ENCODE measurements at places on chromosomes 16 and 17.

GRCh38 chr16:55824473-55825000, 8.4 kb downstream of the CES1 start:
- no peak for DNase-seq

- no peak for DNase-seq
Observed at GRCh38 chr16:65697065-65697464, 575.2 kb upstream of the CDH11 start.

GRCh38 chr17:42016411-42016831, 818 bp downstream of the DNAJC7 start:
- DNase-seq, result no peak

- DNase-seq, result no peak
Observed at GRCh38 chr16:46721885-46722284, 26.3 kb downstream of the MYLK3 start.

- DNase-seq, result no peak
Observed at GRCh38 chr17:64315032-64315490, 52.0 kb upstream of the TEX2 start.

DNA sequence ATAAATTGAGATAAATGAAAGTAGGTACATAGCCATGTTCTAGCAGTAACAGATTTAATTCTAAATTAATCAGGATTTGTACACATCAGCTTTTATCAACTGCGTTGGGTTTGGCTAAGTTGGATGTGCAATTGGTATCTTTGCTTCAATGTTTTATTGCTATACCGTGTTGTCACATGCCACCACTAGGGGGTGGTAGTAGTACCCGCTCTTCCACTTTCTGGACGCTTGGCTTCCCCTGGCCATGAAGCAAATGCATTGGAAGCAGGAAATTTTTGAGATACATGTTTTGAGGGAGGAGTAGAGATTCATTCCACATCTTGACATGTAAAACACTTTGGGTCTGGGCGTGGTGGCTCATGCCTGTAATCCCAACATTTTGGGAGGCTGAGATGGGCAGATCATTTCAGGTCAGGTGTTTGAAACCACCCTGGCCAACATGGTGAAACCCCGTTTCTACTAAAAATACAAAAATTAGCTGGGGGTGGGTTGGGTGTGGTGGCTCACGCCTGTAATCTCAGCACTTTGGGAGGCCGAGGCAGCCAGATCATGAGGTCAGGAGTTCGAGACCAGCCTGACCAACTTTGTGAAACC, 58.6 kb downstream of the EMP2 start:
- DNase-seq, result peak; percentile 70

DNA sequence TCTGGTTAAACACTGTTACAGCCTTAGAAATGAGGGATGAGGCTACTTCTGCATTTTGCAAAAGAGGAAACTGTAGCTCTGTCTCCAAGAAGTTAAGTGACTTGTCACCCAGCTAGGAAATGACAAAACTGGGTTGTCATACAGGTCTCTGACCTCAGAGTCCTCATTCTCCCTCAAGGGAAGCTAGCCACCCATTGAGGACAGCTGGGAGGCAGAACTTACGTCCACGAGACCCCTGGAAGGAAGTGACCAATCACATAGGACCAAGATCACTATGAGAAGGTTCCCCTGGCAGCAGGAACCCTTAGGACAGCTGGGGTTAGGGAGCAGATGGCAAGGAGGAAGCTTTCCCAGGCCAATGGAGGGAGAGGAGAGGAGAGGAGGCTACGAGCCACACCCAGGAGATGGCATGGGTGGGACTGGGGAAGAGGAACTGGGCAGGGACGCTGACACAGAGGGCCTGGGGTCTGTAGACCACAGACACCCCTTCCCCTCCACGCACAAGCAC, 11.2 kb downstream of the METTL22 start:
- peak; percentile 92 for DNase-seq

- DNase-seq, result no peak
Observed at GRCh38 chr17:33689725-33690124, 396.6 kb upstream of the ASIC2 start.

DNA sequence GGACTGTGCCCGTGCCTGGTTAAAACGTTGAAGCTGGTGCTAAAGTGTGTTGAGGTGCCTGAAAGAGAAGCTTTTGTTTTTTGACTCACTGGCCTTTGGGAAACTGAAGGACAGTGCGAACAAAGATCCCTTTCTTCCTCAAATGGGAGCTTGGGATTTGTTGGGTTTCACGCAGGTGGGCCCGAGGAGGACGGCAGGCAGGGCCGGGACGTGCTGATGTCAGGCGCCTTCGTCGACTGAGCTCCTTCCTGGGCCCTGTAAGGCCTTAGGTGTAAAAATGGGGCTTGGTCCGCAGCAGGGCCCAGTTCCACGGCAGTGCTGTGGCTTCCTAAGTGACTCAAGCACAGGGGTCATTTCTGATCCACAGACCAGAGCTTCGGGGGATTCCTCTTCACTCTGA, 106.9 kb downstream of the BANP start:
- no peak for DNase-seq

GRCh38 chr16:69217433-69217832, 30.5 kb downstream of the SNTB2 start:
- DNase-seq, result no peak

DNA sequence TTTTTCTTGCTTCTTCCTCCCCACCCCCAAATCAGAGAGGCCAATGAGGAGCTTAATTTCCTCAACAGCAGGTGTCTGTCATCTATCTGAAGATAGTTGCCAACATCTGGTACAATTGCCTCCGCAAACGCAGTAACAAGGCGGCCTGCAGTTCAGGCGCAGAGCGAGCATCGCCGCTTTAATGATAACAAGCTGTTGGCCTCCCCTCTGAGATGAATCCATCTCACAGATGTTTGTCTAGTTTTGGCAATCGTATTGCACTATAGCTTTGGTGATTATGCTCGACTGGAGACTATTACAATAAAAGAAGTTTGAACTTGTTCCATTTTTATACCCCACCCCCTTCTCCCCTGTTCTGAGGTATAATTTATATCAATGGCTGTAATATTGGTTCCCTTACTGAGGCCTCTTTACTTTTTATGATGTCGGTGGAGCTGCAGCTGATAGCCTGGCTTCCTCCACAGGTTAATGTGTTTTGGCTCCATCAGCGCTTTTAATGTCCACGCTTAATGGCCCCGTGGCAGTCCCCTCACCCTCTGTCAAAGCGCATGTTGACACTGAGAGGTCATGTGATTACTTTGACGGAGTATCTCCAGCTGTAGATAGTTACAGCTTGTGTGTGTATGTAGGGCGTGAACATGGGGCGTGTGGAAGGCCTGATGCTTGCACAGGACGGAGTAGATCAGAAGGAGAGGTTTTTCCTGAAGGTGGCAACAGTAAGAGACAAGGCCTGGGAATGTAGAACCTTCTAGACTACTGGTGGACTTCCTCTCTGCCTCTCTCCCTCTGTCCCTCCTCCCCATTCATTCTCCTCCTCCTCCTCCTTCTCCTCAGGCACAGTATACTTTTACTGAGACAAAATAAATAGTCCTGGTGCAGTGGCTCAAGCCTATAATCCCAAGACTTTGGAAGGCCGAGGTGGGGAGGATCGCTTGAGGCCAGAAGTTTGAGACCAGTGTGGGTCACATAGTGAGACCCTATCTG, 164.7 kb downstream of the MSI2 start:
- no peak for DNase-seq

DNA sequence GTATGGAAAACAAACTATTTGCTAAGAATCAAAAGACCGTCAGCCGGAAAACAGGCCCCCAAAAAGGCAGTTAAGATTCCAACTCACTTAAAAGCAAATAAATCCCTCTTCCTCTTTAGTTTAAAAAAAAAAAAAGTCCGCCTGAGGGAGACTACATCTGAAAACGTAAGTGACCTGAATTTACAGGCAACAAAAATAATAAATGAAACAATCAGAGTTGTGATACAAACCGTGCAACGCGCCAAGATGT, 1.1 kb downstream of the KANSL1 start:
- DNase-seq, result no peak

DNA sequence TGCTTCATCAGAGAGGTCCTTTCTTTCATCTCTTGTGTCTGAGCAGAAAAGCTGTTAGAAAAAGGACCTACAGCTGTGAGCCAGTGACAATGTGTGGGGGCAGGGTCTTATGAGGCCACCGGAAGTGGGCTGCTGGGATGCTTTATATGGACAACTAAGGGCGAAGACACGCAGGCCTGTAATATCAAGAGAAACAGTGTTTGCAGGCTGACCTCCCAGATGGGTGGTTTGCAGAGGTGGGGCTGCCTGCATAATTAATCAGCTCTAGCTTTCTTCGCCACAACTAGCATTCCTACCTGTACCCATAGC, 30.4 kb upstream of the SALL1 start:
- peak; percentile 84 for DNase-seq

DNA sequence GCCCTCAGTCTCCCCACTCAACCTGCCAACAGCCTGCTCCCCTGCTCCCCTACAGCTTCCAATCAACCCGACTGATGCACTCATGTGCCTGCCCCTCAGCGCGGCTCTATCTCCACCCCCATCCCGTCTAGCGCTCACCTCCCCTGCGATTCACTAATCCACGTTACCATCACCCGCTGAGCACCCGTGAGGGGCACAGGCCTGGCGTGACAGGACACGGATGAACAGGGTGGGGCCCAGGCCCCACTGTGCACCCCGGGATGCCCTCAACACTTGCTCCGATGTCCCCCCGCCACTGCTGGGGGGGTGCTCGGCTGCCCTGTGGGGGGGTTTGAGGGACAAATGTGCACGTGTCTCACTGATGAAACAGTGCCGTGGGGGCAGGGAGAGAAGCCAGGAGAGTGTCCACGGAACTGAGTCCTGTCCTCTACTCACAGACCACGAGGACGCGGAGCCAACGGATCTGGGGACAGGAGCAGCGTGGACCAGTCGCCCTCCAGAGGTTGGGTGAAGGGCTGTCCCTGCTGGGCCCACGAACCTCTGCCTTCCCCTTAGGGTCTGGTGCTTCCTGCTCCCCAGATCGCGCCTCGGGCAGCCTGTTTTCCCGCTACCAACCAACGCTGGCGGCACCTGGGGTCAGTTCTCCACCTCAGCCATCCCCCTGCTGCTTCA, 66.7 kb downstream of the RPH3AL start:
- no peak for DNase-seq

DNA sequence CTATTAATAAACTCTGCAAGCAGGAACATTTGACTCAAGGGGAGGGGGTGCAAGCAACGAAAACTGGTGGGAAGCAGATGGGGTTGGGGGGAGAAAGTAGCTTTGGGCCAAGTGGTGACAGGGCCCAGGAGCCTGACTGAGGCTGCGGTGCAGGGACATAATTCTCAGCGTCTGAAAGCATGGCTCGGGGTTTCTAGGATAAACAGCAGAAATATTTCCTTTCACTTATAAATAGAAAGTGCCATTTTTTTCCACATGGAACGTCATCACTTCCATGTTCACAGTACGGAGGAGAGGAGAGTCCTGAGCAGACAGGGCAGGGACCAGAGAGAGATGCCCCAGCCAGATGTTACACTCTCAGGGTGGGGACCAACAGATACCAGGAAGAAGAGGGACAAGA, 197.1 kb downstream of the ZFHX3 start:
- no peak for DNase-seq

GRCh38 chr16:88030498-88030897, 79.3 kb downstream of the BANP start:
- DNase-seq, result no peak

- no peak for DNase-seq
Observed at GRCh38 chr16:89805136-89805905, 11.1 kb downstream of the FANCA start.

- DNase-seq, result peak; percentile 88
Observed at GRCh38 chr16:87076950-87077749, 240.0 kb downstream of the C16orf95 start.

DNA sequence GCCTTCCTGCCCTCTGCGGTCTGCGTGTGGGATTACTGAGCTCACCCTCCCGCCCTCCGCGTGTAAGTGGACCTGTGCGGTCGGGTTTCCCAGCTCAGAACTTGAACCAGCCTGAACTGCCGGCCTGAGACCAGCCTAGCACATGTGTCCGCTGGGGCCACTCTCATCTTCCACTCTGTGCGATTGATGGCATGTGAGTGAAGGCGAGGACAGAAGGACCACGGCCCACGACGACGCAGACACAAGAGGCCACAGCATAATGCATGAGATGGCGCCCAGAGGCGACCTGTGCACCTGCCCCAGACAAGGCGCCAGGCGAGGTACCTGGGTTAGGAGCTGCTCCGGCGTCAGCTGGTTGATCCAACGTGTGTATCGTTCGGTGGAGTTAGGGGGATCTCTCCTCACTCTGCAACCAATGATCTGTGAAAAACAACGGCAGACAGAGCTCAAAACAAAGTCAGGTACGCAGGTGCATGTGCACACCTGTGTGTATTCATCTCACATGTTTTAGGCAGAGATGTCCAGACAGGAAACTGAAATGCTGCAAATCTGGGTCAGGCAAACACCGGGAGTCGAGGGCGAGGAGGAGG, 74.5 kb upstream of the METRNL start:
- no peak for DNase-seq

DNA sequence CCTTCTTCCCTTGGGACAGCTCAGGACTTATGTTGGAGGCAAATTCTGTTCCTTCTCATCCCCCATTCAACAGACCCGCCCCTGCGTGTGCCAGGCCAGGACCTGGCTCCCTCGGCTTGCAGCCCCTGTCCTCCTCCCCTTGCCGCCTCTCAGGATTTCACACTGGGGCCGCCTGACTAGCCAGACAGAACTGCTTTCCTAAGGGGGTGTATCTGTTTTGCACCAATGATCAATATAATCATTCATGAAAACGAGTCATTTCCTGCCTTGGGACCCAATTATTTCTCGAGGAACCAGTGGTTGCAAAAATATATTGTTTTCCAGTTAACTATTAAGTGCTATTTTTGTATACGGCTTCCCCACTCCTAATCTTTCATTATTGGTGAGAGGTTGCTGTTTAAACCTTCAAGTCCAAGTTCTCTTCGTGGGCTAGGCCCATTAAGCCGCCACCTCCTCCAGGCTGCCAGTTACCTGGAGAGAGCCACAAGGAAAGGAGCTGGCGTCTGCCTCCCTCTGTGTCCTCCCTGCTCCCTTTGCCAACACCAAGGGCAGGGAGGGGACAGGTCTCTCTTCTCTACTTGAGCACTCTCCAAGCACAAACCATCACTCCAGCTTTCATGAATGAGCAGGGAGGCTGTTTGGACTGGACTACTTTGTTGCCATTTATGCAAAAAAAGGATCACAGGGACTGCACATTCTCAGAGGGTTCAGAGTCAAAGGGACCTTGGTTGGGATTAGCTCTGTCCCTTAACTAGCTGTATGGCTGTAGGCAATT, 8.9 kb downstream of the DCAKD start:
- no peak for DNase-seq

GRCh38 chr17:79699386-79700036, 31.2 kb upstream of the ENPP7 start:
- DNase-seq, result no peak

DNA sequence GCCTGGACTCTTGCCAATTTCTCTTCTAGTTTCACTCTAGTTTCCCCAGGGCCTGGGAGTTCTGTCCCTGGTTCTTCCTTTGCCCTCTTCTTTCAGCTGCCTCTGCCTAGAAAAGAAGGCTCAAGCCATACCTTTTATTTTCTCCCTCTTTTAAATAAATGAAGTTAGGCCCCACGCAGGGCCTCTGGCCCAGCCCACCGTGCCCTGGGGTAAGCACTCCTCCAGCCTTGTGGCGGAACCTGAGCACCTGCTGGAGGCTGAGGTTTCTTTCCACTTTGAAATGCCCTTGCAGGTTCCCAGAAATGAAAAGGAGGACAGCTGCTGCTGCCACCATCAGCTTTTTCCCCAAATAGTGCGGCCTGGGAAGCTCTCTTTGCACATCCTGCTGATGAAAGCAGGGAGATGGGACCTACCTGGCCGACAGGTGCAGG, 139.4 kb downstream of the CCDC182 start:
- DNase-seq, result no peak
